ENCODE measurements at places on chromosomes 2 and 18.

GRCh38 chr2:68565273-68565672 lies 78.1 kb upstream of the PROKR1 start:
- no peak for DNase-seq

DNA sequence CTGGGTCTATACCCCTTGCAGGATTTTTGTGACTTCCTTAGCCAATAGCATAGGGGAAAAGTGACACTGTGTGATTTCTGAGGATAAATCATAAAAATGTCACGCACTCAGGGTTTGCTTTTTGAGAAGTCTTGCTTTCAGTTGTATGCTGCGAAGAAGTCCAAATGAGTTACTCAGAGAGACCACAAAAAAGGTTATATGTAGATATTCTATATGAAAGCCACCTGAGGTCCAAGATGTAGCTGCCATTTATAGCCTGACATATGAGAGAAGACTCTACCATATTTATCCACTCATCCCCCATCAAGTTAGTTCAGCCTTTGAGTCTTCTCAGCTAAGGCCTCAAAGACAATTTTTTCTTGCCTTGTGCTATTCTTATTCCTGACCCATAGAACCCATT lies 488.3 kb upstream of the MAP2 start:
- no peak for DNase-seq

DNA sequence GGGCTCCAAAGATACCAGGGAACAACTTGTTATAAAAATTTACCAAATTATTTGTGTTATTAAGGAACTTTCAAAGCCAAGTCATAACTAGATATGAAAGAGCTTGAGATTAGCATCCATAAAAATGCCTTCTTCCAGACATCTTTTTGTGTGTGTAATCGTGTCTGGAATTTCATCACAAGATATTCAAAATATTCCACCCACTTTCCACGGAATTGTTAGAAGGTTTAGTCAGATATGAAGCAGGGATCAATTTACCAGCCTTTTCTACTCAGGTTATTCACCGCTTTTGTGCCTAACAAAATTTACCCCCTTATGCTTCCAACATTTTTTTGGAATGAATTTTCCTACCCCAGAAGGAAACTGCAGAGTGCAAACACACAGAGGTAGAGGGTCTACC lies 130.2 kb upstream of the ACVR2A start:
- DNase-seq, result no peak

DNA sequence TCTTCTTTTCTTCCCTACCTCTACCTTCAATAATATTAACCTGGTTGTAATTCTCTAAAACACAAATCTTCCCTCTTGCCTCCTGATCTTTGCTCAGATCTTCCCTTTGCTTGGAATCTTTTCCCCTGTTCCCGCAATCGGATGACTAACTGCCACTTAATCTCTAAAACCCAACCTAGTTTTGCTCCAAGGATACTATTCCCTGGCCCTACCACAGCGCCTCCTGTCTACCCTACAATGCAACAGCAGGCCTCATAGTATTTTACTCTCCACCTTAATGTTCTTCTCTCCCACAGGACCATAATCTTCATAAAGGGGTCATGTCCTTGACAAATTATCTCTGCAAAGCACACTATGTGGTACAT lies 246.8 kb upstream of the TNP1 start:
- no peak for DNase-seq

- DNase-seq, result no peak
Observed at GRCh38 chr18:6793455-6793854, 63.9 kb downstream of the ARHGAP28 start.

GRCh38 chr18:36335476-36336279 lies 38.2 kb downstream of the FHOD3 start:
- DNase-seq, result no peak

- no peak for DNase-seq
Observed at GRCh38 chr2:127531221-127531648, 4.2 kb upstream of the MYO7B start.

DNA sequence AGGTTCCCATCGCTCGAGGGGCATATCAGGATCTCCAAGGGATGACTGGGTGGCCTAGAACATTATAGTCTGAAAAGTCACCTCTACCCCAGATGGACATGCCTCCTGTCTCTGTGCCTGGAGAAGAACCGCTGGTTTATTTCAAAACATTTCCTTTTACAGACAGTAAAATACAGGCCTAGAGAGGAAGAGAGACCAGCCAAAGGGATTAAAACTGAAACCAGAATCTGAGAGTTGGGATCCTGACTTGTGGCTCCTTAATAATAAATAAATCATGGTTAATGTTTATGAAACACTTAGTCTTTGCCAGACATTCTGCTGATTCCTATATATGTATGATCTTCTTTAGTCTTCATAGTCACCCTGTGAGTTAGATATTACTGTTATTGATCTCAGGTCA lies 153.7 kb downstream of the DDX1 start:
- no peak for DNase-seq

- no peak for DNase-seq
Observed at GRCh38 chr2:120347396-120348060, 1.6 kb downstream of the INHBB start.

- no peak for DNase-seq
Observed at GRCh38 chr2:172241222-172241621, 138.5 kb upstream of the DLX2 start.

GRCh38 chr18:3449512-3450011 lies 410 bp upstream of the TGIF1 start:
- no peak for DNase-seq

- no peak for DNase-seq
Observed at GRCh38 chr2:128514555-128514955, 195.9 kb upstream of the HS6ST1 start.

GRCh38 chr2:137357634-137358033 lies 592.3 kb downstream of the THSD7B start:
- no peak for DNase-seq

DNA sequence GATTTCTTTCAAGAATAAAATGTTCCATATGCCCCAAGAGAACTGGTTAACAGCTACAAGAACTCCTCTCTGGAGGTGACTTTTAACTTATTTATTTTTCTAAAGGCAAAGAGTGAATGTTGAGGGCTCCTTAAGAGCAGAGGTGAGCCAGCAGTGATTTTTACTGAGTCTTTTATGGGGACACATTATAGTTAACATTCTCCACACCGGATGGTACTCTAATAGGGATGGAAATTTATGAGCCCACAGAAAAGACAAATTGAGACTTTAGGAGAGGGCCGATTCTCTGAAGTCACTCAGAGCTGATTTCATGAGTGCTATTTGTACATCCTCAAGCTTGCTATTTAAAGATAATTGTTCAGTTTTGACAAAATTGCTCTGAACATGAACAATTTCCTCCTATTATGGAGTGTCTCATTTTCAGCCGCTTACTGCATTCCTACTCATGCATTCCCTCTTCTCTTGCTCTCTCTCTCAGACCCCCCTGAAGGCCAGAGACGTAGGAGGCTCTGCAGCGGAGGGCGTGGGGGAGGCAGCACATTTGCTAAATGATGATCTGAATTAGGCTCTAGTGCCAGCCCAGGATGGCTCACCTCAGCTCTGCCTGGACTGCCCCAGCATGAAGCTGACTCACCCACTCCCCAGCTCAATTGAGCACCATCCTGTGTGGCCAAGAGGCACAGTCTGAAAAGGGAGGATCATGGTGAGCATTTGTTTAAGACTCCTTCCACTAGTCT lies 5.9 kb upstream of the RPL37A start:
- no peak for DNase-seq

- DNase-seq, result no peak
Observed at GRCh38 chr18:79046522-79046921, 22.7 kb upstream of the ATP9B start.

Measured in inflammatory macrophage (primary cell).